Stimulated activated CD4-positive, alpha-beta T cell treated with anti-CD3 and anti-CD28 coated beads, Interleukin-2, amount 100 ng/mL, for 4 hours (primary cell): ENCODE measurements at places on chromosomes 3 and 15.

GRCh38 chr3:66021731-66022131 lies 17.0 kb downstream of the MAGI1 start:
- no peak for DNase-seq

DNA sequence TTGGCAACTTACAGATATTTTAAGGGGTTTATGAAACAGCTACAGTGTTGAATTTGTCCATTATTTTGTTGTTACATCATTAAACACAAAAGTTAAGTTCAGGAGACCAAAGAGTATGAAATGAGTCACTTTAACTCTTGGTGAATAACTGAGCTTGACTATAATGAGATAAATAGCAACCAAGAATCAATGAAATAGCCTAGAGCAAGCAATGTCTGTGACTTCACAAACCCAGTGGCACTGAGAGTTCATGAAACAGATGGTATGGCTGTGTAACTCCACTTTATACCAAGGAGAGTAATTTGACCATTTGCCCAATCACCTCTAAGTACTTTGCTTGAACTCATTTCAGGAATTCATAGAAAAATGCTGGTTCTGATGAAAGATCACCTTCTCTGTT lies 169.6 kb upstream of the GADL1 start:
- no peak for DNase-seq

DNA sequence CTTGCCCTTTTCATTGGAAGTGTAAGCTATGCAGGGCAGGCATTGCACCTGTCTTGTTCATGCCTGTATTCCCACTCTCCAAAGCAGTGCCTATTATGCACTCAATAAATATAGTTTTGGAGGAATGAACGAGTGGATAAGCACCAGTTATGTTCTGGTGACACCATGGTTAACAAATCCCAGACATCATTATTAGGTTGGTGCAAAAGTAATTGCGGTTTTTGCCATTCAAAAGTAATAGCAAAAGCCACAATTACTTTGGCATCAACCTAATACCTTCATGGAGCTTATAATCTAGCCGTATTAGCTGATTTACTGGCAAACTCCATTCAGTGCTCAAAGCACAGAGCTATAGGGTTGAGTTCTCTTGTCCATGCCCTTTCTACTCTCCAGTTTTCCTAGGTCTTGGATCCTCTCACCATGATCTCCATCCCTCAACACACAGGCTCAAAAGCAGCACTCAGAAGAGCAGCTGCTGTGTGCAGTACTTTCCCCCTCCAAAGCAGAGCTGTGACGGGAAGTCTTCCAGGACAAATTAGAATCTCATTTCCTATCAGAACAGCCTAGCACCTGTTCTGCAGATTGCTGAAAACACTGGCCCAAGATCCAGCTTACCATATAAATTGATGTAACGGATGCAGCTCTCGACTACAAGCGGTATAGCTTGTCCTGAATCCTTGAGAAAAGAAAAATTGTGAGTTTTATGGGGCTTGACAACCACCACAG lies 63.2 kb upstream of the RAD18 start:
- DNase-seq: no peak

GRCh38 chr15:67744331-67745072 lies 80.8 kb upstream of the SKOR1 start:
- no peak for DNase-seq

GRCh38 chr3:170622369-170623159 lies 36.7 kb upstream of the SLC7A14 start:
- DNase-seq: no peak

DNA sequence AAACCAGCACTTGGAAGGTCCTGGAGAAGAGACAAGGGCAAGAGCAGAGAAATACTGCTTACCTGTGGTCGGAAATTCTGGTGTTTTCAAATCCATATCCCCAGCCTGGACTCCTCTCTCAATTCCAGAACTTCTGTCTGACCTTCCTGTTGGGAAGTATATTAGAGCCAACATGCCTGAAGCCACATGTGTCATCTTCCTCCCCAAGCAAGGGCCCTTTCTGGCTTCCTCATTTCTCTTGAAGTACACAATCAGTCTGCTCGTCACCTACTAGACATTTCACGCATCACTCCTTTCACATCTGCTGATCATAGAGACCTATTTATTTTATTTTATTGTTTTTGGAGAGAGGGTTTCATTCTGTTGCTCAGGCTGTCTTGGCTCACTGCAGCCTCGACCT lies 8.4 kb downstream of the PARP14 start:
- no peak for DNase-seq

DNA sequence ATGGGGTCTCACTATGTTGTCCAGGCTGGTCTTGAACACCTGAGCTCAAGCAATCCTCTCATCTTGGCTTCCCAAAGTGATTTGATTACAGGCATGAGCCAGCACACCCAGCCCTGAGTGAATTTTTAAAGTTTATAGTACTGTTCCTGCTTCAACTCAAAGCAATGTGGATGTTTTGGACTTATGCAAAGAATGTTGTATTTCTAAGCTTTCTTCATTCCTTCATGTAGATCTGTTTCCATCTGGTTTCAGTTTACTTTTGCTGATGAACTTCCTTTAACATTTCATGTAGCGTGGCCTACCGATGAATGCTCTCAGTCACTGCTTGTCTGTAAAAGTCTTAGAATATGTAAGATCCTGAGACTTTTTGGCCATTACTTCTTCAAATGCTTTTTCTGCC lies 23.2 kb downstream of the NRG4 start:
- no peak for DNase-seq

- DNase-seq: no peak
These were observed at the start of gene OR5H15 for GRCh38 chr3:98166396-98166795. Gene OR5H15 (plus strand): TSS chr3:98166696. CDS start chr3:98168700, 2,004 bp downstream.

DNA sequence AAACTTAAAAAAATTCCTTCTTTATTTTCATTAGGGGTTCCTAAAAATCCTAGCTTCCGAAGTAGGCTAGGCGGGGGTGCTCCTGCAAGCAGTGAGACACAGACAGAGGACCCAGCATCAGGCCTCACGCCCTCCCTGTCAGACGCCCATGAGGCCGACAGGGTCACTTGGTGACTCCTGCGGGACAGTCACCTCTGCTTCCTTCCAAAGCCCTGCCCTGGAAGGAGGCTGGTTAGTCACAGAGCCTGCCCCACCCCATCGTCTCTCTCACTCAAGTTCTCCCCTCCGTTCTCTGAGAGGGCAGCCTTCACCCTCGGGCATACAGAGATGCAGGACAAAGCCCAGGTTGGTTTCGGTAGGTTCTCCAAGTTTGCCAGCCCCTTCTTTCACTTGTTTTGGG lies 38.6 kb downstream of the EHD4 start:
- DNase-seq: no peak

GRCh38 chr3:167872941-167873340 lies 137.4 kb downstream of the SERPINI1 start:
- DNase-seq: no peak
